NB4 (cell line): ENCODE measurements at places on chromosomes 16 and 17.

- DNase-seq = no peak
These were observed 23.5 kb upstream of the TOB1 start for GRCh38 chr17:50889528-50890118.

GRCh38 chr17:7490144-7490543 lies 6.0 kb downstream of the POLR2A start:
- DNase-seq = no peak

- DNase-seq = peak; percentile 76
These were observed 681 bp downstream of the USP43 start for GRCh38 chr17:9645851-9646545.

- no peak for DNase-seq
These were observed 10.6 kb downstream of the RMI2 start for GRCh38 chr16:11355862-11356261.

DNA sequence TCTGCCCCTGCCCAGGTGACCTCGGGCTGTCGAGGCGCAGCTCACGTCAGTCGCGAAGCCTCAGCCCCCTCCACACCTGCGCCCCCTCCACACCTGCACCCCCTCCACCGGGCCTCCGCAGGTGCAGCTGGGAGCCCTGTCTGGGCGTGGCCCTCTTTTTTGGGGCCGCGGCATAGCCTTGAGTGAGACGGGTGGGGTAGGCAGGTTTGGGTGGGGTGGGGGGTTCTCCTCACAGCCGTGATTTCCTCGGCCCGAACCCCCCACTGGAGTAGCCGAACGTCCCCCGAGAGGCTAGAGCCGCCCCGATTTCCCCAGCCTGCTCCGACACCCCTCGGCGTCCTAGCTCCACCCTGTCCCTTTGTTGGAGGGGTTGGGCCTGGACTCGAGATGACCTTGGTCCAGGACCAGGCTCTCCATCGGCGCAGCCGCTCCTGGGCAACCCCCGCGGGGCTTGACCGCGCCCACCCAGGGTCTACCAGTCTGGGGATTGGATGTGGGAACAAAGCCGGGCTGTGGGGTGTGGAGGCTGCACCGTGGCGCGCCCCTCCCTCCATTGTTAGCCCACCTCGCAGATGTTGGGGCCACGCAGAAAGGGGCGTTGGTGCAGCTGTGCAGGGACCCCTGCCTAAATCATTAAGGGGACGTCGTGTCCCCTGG lies 626 bp downstream of the TUBB3 start:
- peak; percentile 35 for DNase-seq

- DNase-seq = no peak
These were observed 181.6 kb downstream of the RAB11FIP4 start for GRCh38 chr17:31573047-31573446.

DNA sequence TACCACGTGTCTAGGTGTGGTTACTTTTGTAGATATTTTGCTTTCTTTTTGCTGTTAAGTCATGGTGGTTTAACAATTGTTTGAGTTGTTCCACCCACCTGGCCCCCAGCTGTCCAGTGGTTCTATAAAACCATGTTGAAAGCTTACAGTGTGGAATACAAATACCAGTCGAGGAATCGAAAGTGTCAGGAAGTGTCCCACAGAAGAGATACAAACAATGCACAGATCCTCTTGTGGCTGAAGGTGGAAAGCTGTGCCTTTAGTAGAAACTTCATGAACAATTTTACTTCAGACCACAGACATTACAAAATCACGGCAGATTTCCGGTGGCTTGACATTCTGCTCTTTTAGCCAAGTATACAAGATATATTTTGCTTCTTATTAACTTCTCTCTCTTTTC lies 782.4 kb upstream of the SOX9 start:
- peak; percentile 16 for DNase-seq

DNA sequence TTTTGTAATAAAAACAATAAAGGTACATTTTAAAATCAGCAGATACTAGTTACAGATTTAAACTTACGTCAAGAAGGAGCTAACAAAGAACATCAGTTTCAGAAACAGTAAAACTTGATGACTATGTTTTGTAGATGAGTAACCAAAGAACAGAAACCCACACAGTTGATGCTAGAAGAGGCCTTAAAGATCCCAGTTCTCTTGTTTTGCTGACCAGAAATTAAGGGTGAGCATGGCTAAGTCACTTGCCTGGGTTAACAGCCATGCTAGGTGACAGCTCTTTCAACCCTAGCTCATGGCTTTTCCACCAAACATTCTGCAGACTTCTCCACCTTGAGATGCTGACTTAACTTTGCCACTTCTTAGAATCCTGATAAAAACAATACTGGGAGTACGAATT lies 26.4 kb downstream of the STX8 start:
- no peak for DNase-seq

DNA sequence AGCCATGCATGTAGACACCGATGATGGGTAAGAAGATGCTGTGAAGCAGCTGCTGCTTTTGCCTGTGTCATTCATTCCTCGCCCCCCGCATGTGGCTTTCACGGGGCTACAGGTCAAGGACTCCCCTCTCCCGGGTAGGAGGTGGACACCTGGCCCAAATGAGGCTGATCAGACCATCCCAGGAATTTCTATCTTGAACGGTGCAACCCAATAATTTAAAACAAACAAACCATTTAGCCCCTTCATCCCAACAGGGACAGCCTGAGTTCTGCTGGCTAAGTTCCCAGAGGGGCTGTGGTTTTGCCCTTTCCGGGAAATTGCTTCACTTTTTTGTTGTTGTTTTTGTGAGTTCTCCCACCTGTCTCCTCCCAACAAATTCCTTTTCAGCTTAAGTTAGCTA lies 137.7 kb upstream of the CDH5 start:
- DNase-seq = peak; percentile 49

DNA sequence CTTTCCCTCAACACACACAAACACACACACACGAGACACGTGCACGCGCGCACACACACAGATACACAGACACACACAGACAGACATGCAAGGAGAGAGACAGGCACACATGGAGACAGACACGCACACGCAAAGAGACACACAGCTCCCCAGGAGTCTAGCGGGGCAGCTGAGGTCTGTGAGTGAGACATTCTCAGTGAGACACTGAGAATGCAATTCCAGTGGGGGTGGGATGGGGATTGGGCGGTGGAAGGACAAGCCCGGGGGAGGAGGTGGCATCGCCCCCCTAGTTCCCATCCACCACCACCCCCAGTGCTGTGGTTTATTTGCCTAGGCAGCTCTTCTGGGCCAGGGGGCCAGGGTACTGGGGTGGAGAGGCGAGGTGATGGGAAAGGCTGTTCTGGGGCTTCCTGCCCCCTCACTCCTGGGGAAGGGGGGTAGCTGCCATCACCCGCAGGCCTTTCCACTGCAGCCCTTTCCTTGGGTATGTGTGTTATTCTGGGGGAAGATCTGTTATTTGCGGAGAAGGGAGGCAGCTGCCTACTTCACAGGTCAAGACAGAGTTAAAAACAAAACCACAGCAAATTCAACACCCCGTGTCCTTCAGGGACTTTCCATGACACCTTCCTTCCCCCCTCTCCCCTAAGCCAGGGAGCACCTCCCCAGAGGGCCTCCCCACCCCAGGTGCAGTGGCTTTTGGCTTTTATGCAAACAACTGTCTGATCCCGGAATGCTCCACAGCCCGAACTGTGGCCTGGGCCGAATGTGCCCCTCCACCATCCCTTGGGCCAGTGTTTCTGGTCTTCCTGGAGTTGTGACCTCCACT lies 18.0 kb downstream of the GRB7 start:
- DNase-seq = peak; percentile 38

- DNase-seq = no peak
These were observed 38.8 kb downstream of the RGS9 start for GRCh38 chr17:65175952-65176351.

DNA sequence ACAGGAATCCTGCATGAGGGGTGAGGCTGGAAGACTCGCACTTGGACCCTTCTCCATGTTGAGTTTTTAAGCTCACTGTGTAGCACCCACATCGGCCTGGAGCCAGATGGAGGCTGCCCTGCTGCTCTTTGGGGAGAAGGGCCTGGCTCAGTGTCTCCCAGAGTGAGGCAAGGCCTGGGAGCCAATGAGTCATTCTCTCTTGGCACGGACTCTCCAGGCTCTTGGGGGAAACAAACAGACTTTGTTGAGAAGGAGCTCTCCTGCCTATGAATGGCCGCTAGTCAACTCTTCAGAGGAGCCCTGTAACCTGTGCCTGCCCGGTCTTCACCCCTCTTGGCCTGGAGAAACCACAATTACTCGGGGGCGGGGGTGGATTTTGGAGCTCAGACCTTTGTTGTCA lies 50.8 kb upstream of the MAF start:
- DNase-seq = no peak

- no peak for DNase-seq
These were observed 55.5 kb upstream of the FAM20A start for GRCh38 chr17:68656666-68657065.

- no peak for DNase-seq
These were observed 29.5 kb downstream of the NSMCE1 start for GRCh38 chr16:27239026-27239425.

DNA sequence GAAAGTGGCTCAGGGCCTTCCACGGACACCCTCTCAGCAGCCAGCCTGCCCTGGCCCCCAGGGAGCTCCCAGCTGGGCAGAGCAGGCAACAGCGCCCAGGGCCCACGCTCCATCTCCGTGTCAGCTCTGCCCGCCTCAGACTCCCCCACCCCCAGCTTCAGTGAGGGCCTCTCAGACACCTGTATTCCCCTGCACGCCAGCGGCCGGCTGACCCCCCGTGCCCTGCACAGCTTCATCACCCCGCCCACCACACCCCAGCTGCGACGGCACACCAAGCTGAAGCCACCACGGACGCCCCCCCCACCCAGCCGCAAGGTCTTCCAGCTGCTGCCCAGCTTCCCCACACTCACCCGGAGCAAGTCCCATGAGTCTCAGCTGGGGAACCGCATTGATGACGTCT lies 48.3 kb upstream of the LGALS9 start:
- DNase-seq = no peak

- no peak for DNase-seq
These were observed 112.1 kb upstream of the CNTNAP4 start for GRCh38 chr16:76164970-76165558.

DNA sequence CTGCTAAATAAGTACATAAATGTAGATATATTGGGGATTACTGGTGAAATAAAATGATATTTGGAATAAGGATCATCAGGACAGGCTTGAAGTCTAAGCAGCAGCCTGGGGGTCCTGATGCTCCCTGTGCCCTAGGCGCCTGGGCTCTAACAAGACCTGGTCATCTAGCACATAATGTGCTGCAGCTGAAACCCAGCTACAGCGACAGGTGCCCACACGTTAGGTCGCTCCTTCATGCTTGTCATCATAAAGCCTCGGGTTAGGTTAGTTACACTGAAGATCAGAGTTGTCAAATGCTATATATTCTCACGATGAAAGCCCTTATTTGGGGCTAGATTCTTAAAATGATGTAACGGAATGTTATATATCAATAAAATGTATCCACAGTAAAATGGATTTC lies 11.5 kb downstream of the NARF start:
- DNase-seq = no peak

GRCh38 chr17:36544044-36544306 lies 744 bp upstream of the GGNBP2 start:
- peak; percentile 83 for DNase-seq
